Spleen (tissue), 13 donors: ENCODE measurements at places on chromosomes 11 and 22.

DNA sequence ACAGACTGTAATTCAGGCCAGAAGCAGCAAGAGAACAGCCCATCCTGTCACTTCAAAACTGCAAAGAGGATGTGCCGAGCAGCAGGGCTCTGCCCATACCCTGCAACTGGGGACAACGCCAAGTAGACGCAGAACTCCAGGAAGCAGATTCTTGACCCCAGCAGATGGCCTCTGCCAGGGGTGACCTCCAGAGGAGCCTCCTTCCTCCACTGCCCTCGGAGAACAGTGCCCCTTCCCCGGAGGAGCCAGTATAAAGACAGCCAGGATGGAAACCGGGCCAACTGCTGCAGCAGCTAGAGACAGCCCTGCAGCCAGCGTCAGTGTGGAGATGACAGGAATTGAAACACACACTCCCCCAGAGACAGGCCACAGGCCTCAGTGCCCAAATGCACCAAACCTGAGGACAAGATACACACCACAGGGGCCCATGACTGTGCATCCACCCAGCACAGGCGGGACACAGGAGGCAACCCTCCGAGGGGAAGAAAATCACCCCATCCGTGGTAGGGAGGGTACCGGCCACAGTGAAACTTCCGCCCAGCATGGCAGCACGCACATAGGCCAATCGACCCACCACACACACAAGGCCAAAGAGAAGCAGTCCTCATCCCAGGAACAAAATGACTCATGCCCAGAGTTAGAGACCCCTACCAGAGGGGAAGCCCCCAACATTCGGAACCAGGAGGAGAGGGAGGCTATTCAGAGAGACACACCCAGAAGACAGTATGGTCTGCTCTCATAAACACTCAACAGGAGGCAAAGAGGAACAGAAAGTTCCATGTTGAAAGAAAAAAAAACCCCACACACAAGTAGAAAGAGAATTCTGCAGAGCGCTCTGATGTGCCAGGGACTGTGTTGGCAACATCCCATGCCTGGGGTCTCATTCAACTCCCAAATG lies 5.6 kb downstream of the AHNAK start:
- no peaks in the 10 kb centered on the region for H3K36me3 ChIP-seq
- H3K4me1 ChIP-seq, result peaks cover 64% of the 10 kb centered on the region

DNA sequence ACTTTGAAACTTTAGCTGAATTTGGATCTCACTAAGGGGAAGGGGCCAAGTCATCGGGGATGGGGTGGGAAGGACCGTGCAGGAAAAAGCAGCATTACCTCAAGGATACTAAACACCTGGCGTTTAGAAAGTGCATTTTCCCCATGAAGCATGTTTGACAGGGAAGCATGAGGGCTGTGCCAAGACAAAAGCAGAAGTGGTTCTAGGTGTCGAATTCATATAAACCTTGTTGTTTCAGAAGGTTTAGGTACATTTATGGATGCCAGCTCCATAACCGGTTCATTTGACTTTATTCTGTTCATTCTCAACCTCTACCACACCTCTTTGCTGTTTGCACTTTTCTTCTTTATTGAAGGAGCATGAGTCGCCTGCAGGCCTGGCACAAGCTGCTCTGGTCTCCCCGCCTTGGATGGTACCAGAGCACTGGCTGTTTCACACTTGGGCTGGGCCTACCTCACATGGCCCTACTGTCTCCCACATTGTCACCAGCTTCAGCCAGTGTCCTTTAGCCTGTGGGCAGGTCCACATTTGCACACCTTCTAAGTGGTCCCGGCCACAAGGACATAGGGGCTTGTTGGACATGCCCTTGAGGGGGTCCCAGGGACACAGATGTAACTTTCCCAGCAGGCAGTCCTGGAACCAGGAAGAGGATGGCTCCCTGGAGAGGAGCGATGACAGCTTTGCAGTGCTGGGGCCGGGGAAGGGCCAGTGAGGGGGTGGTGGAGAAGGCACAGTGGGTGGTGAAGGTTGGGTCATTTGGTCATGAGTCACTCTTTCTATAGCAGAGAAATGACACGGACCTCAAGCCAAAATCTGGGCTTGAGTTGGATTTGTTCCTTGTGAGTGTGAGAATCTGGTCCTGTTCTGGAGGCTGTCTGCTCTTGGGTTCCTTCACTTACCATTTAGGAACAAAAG lies 3.2 kb upstream of the ST14 start:
- H3K36me3 ChIP-seq, result no peaks in the 10 kb centered on the region
- no peaks in the 10 kb centered on the region for H3K27me3 ChIP-seq

- no peak overlapping the region for H3K27ac ChIP-seq
- no peaks in the 10 kb centered on the region for H3K36me3 ChIP-seq
- H3K4me3 ChIP-seq, result no peak overlapping the region
- no peak for DNase-seq
These were observed 24.6 kb downstream of the MRPL48 start for GRCh38 chr11:73812234-73812633.

DNA sequence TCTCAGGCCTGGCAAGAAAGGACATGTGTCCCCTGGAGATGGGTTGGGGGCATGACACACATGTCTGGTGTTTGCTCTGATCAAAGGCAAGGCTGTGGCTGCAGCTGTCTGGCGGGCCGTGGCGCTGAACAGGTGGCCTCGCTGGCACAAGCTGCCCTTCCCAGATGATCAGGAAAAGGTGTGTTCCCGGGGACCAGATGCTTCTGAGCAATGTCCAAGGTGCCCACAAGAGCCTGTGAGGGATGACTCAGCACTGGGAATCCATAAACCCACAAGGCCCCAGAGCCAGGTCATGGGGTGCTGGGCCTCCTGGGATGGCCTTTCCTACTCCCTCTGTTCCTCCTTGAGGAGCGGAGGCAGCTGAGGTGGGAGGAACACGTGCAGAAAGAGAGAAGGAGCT lies 9.7 kb upstream of the LRP5 start:
- no peaks in the 10 kb centered on the region for H3K27me3 ChIP-seq
- H3K4me1 ChIP-seq, result peaks cover 22% of the 10 kb centered on the region
- DNase-seq, result no peak
- no peak overlapping the region for H3K27ac ChIP-seq
- H3K4me3 ChIP-seq, result no peak overlapping the region

GRCh38 chr11:47414685-47415070 lies 6.3 kb downstream of the SLC39A13 start:
- H3K4me3 ChIP-seq, result no peak overlapping the region
- H3K4me1 ChIP-seq, result peaks cover 45% of the 10 kb centered on the region
- no peak for DNase-seq
- H3K27ac ChIP-seq, result no peak overlapping the region

DNA sequence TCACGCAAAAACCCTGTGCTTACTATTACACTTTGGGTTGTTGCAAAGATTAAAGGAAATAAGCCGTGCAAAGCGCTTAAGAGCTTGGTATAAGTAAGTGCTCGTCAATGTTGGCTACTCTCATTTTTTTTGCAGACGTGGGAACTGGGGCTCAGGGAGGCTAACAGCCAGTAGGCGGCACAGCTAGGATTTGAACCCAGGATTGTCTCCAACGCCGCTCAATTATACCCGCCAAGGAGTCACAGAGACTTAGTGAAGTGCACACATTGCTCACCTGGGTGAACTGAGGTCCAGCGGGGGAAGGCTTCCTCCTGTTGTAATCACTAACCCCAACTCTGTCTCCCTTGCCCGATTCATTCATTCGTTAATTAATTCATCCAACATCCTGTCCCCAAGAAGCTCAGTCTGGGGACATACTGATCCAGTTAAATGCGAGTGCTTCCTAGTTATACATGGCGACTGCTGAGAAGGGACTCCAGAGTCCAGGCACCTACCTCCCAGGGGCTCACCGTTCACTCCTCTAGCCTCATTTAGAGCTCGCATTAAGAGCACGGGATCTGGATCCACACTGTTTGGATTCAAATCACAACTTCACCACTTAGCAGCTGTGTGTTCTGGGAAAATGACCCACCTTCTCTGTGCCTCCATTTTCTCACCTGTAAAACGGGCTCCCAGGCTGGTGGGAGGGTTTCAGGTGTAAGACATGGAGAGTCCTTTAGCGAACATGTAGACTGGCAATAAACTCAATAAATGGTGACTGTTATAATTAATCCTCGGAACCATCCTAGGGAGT lies 838 bp upstream of the MTFP1 start:
- H3K4me3 ChIP-seq, result peak overlapping the region; percentile 61
- DNase-seq, result no peak
- peak overlapping the region; percentile 94 for H3K27ac ChIP-seq

DNA sequence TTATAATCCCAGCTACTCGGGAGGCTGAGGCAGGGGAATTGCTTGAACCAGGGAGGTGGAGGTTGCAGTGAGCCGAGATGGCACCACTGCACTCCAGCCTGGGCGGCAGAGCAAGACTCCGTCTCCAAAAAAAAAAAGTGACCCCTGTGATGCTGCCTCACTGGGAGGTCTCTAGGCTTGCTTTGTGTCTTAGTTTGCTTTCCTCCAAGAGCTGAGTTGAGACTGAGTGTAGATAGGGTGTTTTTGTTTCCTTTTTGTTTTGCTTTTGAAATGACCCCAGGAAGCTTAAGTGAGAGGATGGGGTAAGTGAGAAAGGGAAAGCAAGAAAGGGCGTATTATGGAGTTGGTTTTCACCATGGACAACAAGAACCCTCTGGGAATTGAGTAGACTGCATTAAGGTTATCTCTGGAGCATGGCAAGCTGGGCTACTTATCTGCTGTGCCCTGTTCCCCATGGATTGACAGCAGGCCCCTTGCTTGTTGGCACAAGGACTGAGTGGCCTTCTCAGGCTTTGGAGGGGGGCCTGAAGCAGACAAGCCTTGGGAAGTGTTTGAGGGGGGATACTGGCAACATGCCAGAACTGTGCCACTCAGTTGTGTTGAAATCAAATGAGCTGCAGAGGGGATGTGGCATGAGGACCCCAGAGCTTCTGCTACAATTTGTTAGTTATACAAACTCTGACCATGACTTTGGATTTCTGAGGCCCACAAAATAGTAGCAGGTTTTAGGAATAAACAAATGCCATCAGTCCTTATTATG lies 300.6 kb upstream of the C11orf87 start:
- H3K4me3 ChIP-seq, result no peak overlapping the region
- no peak overlapping the region for H3K27ac ChIP-seq
- DNase-seq, result no peak
- no peaks in the 10 kb centered on the region for H3K4me1 ChIP-seq

GRCh38 chr11:122229481-122230384 lies 113.7 kb upstream of the BLID start:
- H3K27ac ChIP-seq, result no peak overlapping the region
- H3K4me3 ChIP-seq, result no peak overlapping the region
- no peaks in the 10 kb centered on the region for H3K36me3 ChIP-seq
- H3K27me3 ChIP-seq, result no peaks in the 10 kb centered on the region

DNA sequence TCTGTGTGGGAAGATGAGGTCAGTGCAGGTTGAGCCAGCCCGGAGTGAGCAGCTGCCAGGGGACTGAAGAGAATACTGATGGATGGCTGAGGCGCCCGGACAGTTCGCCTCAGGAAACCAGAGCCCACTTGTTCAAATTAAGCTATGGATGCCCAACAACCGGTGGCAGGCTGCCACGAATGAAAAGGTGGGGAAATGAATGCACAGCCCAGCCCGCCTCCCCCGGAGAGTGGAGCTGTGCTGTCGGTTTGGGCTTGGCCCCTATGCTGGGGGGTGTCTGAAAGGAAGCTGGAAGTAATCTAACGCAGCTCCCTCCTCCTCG lies 21.9 kb downstream of the HSPA8 start:
- no peaks in the 10 kb centered on the region for H3K27me3 ChIP-seq
- H3K4me3 ChIP-seq, result no peak overlapping the region
- H3K4me1 ChIP-seq, result no peaks in the 10 kb centered on the region

DNA sequence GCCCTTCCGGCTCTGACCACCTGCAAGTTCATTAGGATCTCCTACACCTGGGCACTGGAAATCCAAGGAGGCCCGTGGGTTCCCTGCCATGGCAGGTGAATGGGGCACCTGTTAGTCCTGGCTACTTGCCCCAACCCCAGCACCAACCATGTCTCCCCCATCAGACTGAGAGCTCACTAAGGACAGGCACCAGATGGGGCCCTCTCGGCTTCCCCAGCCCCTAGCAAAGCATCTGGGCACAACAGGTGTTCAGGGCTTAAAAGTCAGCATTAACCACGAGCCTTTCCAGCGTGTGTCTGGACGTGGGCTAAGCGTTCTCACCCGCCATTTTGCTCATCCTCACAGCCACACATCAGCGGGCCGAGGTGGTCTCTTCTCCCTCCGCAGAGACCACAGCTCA lies 2.2 kb downstream of the SULT4A1 start:
- peak; percentile 34 for DNase-seq
- H3K4me3 ChIP-seq, result no peak overlapping the region
- H3K27me3 ChIP-seq, result peaks cover 28% of the 10 kb centered on the region
- H3K36me3 ChIP-seq, result no peaks in the 10 kb centered on the region

GRCh38 chr11:60944490-60945294 lies 7.3 kb downstream of the SLC15A3 start:
- no peak overlapping the region for H3K27ac ChIP-seq
- H3K4me3 ChIP-seq, result no peak overlapping the region
- peaks cover 48% of the 10 kb centered on the region for H3K4me1 ChIP-seq
- no peaks in the 10 kb centered on the region for H3K27me3 ChIP-seq
- peaks cover 41% of the 10 kb centered on the region for H3K36me3 ChIP-seq

- no peaks in the 10 kb centered on the region for H3K4me1 ChIP-seq
- no peak for DNase-seq
- no peaks in the 10 kb centered on the region for H3K27me3 ChIP-seq
- no peak overlapping the region for H3K4me3 ChIP-seq
- H3K36me3 ChIP-seq, result no peaks in the 10 kb centered on the region
These were observed 97.7 kb downstream of the RBFOX2 start for GRCh38 chr22:35930933-35931332.

- H3K4me1 ChIP-seq, result no peaks in the 10 kb centered on the region
- H3K36me3 ChIP-seq, result peaks cover 21% of the 10 kb centered on the region
- no peak for DNase-seq
- no peak overlapping the region for H3K27ac ChIP-seq
- no peaks in the 10 kb centered on the region for H3K27me3 ChIP-seq
These were observed 10.1 kb downstream of the LIN7C start for GRCh38 chr11:27496461-27496860.

GRCh38 chr11:36092314-36093030 lies 148.6 kb downstream of the LDLRAD3 start:
- no peak overlapping the region for H3K27ac ChIP-seq
- H3K4me3 ChIP-seq, result no peak overlapping the region
- no peak for DNase-seq
- peaks cover 8% of the 10 kb centered on the region for H3K4me1 ChIP-seq
- H3K27me3 ChIP-seq, result peaks cover 7% of the 10 kb centered on the region
